Ovary (tissue), 10 donors: ENCODE measurements at places on chromosomes 5 and 9.
A peak's percentile ranks its signal among the peaks of the same experiment; 100 is the strongest.

- peak; percentile 56 for DNase-seq
Observed at GRCh38 chr9:21994556-21995005, at the start of gene CDKN2B-AS1. TSS of gene CDKN2B-AS1 (plus strand) at chr9:21994791.

DNA sequence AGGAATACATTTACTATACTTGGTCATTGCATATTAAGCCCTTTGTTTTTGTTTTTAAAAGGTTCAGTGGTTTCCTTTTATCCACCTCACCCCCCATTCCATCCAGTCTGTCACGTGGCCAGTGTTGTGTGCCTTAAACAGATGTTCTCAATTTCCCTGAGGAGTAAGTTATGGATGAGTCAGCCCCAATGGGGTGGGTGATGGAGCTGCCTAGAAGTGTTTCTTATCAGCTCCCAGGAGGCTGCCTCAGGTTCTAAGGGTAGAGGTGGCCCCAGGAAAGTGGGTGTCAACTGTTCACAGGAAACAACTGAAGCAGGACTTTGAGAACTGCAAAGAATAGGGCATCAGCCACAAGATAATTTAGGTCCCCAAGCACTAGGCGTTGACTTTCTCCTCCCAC, 41.1 kb downstream of the ACTBL2 start:
- DNase-seq = peak; percentile 28

DNA sequence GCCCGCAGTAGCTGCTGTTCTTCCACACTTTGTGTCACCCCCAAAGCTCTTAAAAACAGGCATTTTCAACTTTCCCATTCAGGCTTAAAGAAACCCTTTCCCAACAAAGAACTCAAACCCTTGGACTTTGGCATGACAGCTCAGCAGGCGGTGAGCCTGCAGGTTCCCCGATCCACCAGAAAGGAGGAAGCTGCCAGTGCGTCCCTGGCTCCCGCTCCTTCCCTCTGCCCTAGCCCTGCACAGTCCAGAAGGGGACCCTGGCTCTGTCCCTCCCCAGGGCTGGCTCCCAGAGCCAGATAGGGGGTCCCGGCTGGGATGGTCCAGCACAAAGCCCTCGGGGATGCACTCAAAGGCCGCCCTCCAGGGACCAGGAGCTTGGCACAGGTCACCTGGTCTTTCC, 9.6 kb downstream of the SLC9A3 start:
- no peak for DNase-seq

- DNase-seq = no peak
Observed at GRCh38 chr9:129889941-129890717, 54.9 kb downstream of the USP20 start.

GRCh38 chr5:62190931-62191330, 115.1 kb upstream of the KIF2A start:
- DNase-seq = no peak

DNA sequence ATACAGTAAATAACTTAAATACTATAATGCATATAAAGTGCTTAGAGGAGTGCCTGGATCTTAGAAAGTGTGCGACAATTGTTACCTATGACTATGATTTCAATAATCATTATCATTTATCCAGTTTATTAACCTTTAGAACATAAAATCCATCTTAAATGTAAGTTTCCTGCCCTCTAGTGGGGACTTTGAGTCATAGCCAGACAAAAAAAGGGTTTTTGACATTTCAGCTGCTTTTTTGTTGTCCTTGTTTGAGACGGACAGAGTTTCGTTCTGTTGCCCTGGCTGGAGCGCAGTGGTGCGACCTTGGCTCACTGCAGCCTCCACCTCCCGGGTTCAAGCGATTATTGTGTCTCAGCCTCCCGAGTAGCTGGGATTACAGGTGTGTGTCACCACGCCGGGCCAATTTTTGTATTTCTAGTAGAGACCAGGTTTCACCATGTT, 9.7 kb upstream of the C9orf152 start:
- DNase-seq = no peak

DNA sequence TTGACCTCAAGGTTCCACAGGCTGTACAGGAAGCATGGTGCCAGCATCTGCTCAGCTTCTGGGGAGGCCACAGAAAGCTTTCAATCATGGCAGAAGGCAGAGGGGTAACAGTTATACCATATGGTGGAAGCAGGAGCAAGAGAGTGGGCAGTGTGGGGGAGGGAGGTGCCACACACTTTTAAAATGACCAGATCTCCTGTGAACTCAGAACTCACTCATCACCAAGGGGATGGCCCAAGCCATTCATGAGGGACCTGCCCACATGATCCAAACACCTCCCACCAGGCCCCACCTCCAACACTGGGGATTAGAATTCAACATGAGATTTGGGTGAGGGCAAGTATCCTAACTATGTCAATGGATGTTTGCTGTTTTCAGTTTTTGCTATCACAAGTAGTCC, 16.2 kb downstream of the CYFIP2 start:
- no peak for DNase-seq
